ENCODE measurements at places on chromosomes 12 and 14.

GRCh38 chr12:69919495-69919894, 94.5 kb downstream of the MYRFL start:
- DNase-seq = no peak

DNA sequence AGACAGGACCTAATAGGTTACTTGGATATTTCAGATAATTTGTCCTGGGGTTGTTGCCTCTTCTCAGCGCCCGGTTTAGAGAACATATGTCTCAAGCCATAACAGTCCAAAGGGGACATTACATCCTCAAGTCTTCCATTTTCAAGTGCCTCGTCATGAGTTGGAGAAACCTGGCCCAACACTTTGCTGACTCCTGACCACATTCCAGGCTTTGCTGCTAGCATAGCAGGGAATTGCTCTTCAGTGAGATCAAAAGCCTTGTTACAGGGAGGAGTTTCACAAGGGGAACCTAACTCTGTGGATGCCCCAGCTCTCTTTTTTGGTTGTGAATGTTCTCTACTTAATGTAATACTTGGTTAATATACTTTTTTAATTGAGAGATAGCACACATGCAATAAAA, 8.2 kb upstream of the MMP19 start:
- DNase-seq = no peak

- DNase-seq = no peak
Measured at GRCh38 chr14:35196571-35196970, 74.2 kb downstream of the PRORP start.

GRCh38 chr12:93134175-93134890, 205.2 kb upstream of the EEA1 start:
- DNase-seq = no peak

Measured in kidney epithelial cell (primary cell).